ENCODE measurements at places on chromosomes 5 and 9. TPM values are rescaled to one million over a fixed set of nuclear protein-coding genes. Genes with fewer than 3 reads are reported as not detected.

ZFP2 gene
- polyA plus RNA-seq, result 0.32 TPM

HSPB3 gene
- 125 TPM for polyA plus RNA-seq

DRD1 gene
- polyA plus RNA-seq, result not detected

PCDHB12 gene
- polyA plus RNA-seq, result 0.58 TPM

CDO1 gene
- 4.8 TPM for polyA plus RNA-seq

ROPN1L gene
- polyA plus RNA-seq, result 0.14 TPM

MEF2C gene
- polyA plus RNA-seq, result 15.5 TPM

NUDCD2 gene
- polyA plus RNA-seq, result 5.7 TPM

FCN2 gene
- 0.22 TPM for polyA plus RNA-seq

AFAP1L1 gene
- 32.2 TPM for polyA plus RNA-seq

All from heart left ventricle (tissue), 16 donors.